ENCODE measurements at places on chromosomes 5 and 9. TPM values are rescaled to one million over a fixed set of nuclear protein-coding genes. Genes with fewer than 3 reads are reported as not detected.

The FYB1 gene
- not detected for polyA plus RNA-seq

The FSTL4 gene
- polyA plus RNA-seq, result 3.1 TPM

The ACSL6 gene
- polyA plus RNA-seq, result 3.4 TPM

DNA sequence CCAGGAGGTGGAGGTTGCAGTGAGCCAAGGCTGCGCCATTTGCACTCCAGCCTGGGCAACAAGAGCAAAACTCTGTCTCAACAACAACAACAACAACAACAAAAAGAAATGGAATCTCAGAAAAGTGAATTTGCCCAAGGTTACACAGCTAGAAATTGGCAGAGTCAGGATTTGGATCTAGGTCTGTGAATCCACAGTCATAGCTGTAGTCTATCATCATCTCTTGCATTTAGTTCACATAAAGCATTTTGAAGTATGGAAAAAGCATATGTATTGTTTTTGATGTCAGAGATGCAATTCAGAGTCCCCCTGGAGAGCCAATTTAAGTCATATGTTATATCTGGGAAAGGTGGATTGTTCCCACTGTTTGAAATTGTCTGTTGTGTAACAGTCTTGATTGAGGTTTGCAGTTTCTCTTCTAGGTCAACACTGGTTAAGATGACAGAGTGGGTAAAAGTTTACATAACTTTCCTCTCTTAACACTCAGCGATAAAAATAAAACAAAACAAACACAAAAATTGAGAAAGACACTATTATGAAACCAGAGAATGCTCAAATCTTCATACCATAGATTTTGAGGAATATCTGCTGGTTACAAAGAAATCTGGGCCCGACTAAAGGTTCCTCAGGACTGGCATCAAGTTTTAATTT, 21.5 kb upstream of the GPR21 start:
- H3K4me1 ChIP-seq, result no peaks in the 10 kb centered on the region
- DNase-seq, result no peak
- peaks cover 29% of the 10 kb centered on the region for H3K36me3 ChIP-seq

- no peaks in the 10 kb centered on the region for H3K27me3 ChIP-seq
- no peaks in the 10 kb centered on the region for H3K4me1 ChIP-seq
- H3K36me3 ChIP-seq, result no peaks in the 10 kb centered on the region
- no peak overlapping the region for H3K27ac ChIP-seq
Measured at GRCh38 chr5:163377982-163378381, 59.4 kb upstream of the CCNG1 start.
